Fibroblast of mammary gland (primary cell): ENCODE measurements at places on chromosomes 1 and 21.
A peak's percentile ranks its signal among the peaks of the same experiment; 100 is the strongest.

DNA sequence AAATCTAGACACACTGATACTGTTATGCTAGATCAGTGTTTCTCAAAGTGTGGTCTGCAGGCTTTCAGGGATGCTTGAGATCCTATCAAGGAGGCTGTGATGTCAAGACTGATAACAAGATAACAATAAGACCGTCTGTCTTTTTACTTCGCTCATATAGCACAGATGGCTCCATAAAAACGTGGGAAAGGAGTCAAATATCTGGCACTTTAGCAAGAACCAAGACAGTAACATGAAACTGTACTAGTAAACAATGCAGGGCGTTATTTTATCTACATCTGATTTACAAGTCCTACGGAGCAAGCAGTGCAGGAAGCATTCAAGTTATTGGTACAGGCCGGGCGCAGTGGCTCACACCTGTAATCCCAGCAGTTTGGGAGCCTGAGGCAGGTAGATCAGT lies 3.6 kb upstream of the SPRR3 start:
- no peak for DNase-seq

DNA sequence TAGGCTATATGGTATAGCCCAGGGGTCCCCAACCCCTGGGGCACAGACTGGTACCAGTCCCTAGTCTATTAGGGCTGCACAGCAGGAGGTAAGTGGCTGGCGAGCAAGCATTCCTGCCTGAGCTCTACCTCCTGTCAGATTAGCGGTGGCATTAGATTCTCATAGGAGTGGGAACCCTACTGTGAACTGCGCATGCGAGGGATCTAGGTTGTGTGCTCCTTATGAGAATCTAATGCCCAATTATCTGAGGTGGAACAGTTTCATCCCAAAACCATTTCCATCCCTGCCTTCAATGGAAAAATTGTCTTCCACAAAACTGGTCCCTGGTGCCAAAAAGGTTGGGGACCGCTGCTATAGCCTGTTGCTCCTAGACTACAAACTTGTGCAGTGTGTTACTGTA lies 22.8 kb upstream of the ZBTB8A start:
- no peak for DNase-seq

DNA sequence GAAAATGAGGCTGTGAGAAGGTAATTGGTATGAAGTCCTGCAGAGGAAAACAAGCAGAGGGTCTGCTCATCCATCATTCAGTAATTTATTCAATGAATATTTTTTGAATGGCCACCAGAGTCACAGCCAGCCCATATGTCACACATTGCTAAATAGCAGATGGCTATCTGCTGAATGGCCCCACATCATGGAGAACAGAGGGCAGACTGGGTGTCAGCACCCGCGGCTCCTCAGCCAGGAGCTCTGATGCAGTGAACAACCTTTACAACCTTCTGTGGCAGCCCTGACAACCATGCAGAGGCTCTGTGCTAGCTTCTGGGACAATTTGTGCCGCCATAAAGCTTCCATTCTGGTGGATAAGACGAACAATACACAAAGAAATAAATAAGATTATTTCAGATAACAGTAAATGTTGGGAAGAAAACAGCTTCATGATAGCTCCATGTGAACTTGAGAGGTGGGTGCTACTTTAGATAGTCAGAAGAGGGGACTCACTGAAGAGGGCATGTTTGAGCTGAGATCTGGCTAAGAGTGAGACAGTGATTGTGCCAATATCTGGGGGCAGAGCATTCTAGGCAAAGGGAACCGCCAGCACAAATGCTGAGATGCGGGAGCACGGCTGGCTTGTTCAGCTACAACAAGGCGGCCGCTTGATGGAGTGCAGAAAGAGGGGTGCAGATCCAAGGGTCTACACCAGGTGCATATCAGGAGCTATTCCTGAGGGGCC lies 2.8 kb upstream of the C1orf210 start:
- DNase-seq, result no peak

DNA sequence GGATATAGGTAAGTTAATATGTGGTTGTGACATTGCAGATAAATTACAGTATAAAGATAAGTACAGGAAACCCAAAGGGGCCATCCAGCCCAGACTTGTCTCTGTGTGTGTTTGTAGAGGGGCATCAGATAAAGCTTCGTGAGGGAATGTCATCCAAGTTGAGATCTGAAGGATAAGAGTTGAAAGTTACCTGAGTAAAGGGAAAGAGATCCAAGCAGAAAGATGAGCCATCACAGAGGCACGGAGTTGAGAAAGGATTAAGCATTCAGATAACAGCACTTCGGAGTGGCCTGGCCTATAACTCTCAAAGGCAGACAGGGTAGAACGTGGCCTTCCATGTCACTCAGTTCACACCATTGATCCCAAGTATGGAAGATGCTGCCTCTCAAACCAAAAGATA lies 749.1 kb downstream of the ADGRL2 start:
- DNase-seq, result no peak

DNA sequence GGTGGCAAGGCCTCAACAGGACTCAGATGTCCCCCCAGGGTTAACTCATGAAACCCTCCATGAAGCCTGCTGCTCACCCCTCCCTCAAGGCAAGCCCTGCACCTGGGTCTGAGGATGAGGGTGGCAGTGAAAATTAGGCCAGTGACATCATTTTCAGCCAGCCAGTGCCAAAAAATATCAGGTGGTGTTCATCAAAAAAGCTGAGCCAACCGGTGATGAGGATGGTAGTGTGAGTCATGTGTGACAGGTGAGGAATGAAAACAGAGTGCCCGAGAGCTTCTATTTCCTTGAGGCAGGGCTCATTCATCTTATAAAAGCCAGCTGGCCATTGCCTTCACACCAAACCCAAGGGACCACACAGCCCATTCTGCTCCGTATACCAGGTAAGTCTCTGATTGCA lies at the start of gene SPRR1A:
Gene SPRR1A, plus strand, starts transcription at position 339 of the 400 bp plus-strand sequence. CDS start 1,150 bp downstream, outside the sequence.
- DNase-seq, result no peak

- no peak for DNase-seq
Measured at GRCh38 chr21:33700491-33700890, 58.2 kb downstream of the ITSN1 start.

GRCh38 chr1:29200906-29201594 lies 19.4 kb upstream of the SRSF4 start:
- DNase-seq, result peak; percentile 13

DNA sequence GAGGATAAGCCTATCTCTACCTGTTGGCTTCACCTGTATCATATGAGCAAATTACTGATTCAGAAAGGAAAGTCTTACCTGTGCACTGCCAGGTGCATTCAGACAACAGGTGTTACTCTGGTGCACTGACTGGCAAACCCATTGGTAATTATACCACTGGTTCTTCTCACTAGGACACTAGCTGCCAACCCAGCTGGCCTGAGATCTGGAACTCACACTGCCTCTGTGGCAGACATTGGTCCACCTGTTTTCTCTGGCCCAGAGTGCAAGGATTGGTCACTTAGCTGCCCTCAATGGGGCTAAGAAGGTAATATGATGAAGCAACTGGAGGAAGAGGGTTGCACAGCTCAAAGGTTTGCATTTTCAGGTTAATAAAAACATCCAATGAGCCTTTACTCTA lies 140.2 kb upstream of the DNAH14 start:
- DNase-seq, result no peak

- no peak for DNase-seq
Measured at GRCh38 chr1:161039154-161039545, 386 bp upstream of the TSTD1 start.

DNA sequence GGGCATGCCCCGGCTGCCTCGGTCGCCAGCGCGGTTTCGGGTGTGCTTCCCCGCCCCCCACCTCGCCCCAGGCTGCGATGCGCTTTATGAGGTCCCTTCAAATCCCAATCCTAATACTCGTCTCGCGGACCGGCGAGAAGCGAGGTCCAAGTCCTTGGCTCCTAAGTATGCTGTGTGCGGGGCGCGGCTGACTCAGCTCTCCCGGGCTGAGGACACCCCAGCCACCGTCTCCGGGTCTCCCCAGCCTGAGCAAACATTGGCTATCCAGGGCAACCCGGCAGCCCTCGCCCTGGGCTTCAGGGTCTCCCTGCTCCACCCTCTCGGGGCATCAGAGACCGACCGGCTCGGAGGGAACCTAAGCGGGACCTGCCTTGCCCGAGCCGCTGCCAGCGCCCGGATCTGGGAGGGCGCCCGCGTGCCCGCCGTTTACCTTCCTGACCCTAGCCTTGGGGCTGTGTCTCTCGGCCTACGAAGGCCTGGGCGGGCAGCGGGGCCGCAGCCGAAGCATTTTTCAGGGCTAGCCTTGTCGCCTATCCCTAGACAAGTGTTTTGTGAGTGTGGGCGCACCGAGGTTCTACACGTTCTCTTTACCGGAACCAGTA lies 1.2 kb downstream of the ITPKB start:
- peak; percentile 41 for DNase-seq

GRCh38 chr1:91683598-91683951 lies 182.9 kb downstream of the CDC7 start:
- no peak for DNase-seq

DNA sequence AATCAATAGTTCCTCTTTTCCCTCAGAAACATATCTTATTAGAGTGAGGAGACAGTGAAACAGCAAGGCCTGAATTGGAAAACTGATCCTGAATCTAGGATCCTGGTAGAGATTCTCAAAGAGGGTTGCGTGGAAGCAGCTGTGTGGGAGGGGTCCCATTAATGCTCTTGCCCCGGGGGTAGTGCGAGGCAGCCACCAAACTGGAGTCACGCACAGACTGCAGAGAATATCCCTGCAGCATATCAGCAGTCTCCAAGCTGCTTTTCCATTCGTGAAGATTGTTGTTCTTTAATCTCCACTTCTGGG lies 150.1 kb downstream of the DISC1 start:
- DNase-seq, result no peak

DNA sequence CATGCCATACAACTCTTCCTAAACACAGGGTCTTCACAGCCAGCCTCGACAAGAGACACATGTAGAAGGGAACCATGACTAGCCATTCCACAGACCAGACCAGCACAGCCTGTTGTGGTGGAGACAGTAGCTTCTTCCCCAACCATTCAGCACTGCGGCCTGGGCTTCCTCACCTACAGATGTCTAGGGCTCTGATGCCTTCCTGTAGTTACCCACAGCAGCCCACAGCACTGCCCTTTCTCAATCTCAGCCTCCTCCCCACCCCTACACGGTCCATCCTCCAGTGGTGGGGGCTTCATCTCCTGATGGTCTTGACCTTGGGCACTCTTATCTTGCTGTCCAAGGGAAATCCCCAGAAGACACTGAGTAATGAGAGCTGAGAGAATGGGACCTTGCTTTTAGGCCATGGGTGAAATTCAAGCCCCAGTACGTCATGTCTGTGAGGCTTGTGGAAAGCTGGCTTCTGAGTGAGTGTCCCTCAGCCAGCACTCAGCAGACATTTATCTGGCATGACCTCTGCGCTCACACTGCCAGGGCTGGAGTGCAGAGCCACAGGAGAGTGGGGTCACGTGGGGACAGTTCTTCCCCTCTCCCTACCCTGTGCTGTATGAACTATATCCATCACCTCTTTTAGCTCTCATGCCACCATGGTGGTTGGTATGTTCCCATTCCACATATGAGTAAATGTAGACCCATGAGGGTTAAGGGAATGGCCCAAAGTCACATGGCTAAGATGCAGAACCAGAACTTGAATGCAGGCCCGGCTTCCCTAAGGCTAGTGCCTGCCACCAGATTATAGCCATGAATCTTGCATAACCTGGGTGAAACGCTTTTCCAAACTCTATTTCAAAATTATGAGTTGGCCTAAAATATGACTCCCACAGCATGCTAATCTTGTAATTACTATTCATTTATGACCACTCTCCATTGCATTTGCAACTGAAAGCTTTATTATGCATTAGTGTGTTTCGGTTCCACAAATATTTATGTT lies 104.7 kb downstream of the HIVEP3 start:
- peak; percentile 40 for DNase-seq

DNA sequence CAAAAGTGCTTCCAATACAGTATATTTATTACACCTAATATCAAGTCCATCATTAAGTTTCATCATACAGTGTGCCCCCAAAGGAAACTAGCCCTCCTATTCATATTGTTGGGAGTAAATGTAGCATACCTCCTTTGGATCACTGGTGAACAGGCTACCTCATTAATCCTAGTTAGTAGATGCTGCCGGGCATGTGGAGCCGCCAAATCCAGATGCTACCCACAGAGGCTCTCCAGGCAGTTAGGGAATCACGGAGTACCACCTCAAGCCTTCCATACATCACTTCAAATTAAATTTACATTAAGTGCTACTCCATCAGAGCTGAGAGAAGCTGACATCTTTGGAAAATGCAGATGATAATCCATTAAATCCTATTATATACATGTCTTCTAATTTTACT lies 121.7 kb upstream of the FOXD3 start:
- no peak for DNase-seq

DNA sequence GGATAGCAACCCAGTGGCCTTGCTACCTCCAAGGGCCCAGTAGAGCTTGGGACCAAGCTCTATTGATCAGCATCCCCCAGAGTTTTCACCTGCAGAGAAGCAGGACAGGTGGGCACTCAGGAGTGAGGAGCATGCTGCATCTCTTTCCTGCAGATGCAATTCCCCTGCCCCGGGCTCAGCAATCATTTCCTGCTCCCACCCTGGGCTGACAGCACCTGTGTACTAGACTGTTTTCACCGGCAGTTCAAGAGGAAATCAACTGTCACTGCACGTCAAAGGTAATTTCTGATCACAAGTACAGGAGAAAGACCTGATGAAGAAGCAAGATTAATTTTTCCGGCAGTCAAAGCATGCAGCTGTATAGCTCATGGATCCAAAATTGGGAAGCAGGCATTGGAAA lies 8.8 kb upstream of the NT5C1A start:
- DNase-seq, result no peak

DNA sequence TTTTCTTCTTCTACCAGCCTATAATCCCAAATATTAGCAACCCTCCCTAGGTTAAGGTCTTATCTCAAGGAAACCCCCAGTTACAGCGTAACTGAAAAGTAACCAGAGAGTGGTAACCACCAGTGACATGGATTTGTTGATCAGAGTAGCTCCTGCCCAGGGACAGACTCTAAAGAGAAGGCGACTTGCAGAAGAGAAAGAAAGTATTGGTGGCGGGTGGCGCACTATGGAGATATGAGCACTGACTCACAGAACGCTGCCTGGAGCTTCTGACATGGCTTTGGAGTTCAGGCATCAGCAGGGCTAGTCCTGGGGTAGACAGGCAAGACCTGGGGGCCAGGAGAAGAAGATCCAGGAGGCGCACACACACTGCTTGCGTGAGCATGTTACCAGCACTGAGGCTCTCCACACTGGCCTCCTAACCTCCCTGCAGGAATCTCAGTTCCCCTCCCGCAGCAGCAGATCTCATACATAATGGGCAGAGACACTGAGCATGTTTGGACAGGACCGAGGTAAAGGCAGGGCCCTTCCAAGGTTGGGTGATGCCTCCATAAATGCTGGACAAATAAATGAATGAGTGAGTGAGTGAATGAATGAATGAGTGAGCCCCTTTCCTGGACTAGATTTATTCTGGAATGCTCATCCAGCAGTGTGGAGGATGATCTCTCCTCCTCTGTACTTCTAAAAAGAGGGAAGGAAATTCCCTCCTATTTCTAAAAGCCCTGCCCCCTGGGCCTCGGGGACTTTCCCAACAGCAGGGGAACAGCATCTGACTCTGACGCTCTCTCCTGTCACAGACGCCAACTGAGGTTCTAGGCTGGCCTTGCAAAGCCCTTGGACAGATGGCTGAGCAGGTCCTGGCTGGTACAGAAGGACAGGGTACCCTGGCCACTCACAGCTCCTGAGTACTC lies 175.5 kb downstream of the CLIC6 start:
- peak; percentile 68 for DNase-seq

GRCh38 chr1:44336668-44337067 lies 18.4 kb downstream of the ERI3 start:
- DNase-seq, result no peak
